ENCODE measurements at places on chromosomes 1 and 21.

DNA sequence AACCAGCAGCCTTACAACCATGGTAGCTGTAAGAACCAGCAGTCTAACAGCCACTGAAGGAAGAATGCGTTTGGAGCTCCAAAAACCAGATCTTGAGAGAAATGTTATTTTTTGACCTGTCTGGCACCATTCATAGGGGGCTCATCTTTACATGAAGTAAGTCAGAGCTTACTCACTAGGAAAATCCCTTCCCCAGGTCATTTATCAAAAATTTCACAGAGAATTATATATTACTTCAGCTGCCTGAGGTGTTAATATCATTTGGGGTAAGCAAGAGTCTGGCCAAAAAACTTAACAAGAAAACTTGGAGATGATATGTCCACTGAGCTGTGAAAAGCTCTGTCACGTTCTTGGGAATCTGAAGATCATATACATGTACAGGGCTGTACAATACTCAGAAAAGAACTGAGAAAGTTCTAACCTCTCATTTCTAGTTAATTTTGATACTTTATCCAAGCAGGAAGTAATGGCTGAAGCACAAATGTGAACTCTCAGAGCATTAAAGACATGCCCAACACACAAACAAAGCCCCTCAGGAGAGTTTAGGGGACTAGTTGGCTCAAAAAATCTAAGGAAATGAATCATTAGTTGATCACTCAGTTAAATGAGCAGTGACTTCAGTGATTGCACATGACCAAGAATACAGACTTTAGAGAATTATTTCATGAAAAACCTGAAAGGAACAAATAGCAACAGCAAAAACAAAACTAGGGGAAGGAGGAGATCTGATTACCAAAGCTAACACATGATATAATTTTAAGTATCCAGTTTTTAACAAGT lies 681.1 kb downstream of the LTN1 start:
- DNase-seq = no peak

- peak; percentile 25 for DNase-seq
Measured at GRCh38 chr21:32653326-32653901, 41.2 kb upstream of the CFAP298 start.

DNA sequence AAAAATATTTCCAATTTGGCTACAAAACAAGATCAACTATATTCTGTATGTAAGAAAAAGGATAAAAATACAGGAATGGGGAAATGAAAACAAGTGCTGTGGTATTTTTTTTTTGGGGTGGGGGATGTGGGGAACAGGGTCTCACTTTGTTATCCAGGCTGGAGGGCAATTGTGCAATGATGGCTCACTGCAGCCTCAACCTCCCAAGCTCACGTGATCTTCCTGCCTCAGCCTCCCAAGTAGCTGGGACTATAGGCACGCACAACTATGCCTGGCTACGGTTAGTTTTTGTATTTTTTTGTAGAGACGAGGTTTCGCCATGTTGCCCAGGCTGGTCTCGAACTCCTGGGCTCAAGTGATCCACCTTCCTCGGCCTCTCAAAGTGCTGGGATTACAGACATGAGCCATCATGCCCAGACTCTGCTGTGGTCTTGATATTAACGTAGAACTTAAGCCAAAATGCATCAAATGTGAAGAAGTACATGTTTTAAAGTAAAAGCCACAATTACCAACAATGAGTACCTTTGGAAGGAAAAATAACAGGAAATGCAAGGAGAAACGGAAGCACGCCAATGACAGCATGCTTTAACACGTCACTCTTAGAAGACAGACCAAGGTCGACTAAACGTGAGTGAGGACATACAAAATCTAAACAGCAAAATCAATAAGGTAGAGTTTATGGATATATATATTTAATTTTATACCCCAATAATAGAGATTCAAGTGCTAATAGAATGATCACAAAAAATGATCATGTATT lies 8.8 kb upstream of the ABCB10 start:
- no peak for DNase-seq

GRCh38 chr1:26119892-26120608 lies 8.4 kb downstream of the PDIK1L start:
- DNase-seq = no peak

GRCh38 chr1:176164014-176164678 lies 42.9 kb downstream of the COP1 start:
- DNase-seq = no peak

DNA sequence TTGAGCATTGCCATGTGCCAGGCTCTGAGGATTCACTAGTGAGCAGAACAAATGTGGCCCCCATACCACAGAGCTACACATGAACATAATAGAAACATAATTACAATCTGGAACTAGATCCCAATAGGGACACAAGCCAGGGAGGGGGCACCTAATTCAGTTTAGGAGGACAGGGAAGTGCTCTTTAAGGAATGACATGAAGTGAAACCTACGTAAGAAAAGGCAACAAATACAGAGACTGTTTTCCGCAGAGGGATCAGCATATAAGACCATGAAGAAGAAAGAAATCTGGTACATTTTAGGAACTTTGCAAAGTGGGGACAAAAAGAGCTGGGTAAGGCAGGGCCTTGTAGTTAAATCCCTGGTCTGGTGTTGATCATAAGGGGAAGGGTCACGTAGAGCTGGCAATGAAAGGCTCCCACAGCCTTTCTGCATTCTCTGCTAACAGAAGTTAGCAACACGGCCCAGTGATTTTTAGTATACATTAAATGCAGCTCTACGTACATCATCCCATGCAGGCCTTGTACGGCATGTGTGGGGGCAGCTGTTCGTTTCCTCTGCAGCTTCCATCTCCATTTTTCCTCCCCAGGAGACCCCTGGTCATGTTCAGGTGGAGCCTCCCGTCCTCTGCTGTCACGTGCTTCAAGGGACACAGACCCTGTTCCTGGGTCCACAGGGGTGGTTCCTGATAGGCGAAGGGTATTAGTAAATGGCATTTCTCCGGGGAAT lies 26.8 kb upstream of the SLC30A1 start:
- DNase-seq = no peak

GRCh38 chr21:34822942-34823341 lies 154.1 kb downstream of the CLIC6 start:
- DNase-seq = no peak

- DNase-seq = no peak
Measured at GRCh38 chr1:214952648-214953047, 129.9 kb upstream of the KCNK2 start.

DNA sequence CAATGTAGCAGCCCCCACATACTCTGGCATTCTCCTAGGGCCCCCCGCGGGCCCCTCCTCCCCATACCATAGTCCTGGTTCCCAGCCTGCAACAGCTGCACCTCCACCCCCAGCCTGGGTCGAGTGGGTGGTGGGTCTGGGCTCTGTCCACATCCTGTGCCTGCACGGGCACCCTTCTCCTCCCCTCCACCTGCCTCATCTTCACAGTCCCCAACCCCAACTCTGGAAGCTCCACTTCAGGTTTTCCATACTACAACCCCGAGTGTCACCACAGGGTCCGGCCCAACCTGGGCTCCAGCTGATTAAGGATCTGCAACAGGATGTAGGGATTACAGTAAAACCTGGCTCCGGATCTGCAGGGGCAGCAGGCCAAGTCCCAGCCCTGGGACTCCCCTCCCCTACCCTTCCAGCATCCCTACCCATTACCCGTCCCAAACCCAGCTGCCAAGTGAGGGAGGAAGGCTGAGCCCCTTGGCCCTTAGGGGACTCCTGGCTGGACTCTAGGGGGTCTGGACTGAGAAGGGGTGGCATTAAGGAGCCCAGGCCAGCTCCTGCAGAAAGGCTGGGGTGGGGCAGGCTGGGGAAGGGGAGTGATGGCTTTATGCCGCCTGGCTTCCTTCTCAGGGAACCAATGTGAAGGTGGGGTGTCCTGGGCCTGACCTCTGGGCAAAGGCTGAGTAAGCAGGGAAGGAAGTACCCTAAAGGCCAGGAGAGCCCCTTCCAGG lies 116.8 kb downstream of the CASZ1 start:
- no peak for DNase-seq

DNA sequence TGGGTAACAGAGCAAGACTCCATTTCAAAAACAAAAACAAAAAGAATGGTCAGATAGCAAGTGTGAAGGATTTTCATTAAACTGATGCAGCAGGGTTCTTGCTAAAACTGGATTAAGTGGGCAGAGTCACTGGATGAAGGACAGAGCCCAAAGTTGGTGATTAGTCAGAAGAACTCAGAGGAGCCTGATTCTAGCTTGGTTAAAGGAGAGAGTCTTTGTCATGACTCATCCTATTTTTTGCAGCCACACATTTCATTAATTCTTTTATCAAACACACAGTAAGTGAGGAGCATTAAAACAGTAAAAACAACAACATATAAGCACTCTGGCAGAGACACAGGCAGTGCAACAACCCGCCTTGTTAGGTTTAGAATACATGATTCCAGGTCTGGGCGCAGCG lies 56.0 kb upstream of the EDARADD start:
- DNase-seq = no peak

- DNase-seq = no peak
Measured at GRCh38 chr1:229671310-229671709, 45.3 kb downstream of the URB2 start.

GRCh38 chr1:66585002-66585401 lies 51.0 kb downstream of the SGIP1 start:
- DNase-seq = no peak

- no peak for DNase-seq
Measured at GRCh38 chr1:150176593-150176992, 26.9 kb downstream of the PLEKHO1 start.

GRCh38 chr1:182003025-182003725 lies 58.3 kb downstream of the ZNF648 start:
- DNase-seq = no peak

DNA sequence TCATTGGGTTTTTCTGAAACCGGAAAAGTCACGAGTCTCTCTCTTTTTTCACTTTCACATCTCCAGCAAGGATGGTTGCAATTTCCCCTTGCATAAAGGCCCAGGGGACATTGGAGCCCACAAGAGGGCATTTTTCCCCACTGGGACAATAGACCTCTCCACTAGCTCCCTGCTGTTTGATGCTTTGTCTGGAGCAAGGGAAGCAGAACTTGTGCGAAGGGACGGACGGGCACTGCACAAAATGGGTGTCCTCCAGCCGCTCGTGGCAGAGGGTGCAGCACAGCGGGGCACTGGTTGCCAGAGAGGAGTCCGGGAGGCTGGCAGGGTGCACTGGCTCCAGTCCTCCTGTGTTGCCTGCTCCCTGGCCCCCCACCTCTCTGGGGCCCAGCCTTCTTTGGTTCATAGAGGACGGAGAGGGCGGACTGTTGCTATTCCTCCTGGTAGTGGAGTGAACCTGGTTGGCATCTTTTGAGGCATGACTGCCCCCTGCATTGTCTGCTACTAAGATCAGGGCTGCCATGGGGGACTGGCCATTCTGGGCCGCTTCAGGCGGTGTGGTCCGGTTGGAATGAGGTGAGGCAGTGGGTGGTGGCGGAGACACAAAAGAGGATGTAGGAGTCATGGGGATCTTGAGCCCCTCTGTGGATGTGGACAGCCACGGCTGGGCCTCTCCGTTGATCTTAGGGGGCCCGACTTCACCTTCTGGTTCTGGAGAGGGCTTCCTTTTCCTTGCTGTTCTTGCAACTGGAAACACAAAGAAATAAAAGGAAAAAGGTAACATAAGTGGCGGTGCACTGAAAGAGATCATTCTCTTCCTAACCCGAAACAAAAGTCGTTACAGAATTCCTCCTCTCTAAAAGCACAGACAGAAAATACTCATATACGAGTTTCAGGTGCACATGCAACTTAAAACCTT lies 2.6 kb downstream of the IRF2BP2 start:
- DNase-seq = no peak

GRCh38 chr1:90723590-90724108 lies 6.5 kb upstream of the BARHL2 start:
- no peak for DNase-seq

DNA sequence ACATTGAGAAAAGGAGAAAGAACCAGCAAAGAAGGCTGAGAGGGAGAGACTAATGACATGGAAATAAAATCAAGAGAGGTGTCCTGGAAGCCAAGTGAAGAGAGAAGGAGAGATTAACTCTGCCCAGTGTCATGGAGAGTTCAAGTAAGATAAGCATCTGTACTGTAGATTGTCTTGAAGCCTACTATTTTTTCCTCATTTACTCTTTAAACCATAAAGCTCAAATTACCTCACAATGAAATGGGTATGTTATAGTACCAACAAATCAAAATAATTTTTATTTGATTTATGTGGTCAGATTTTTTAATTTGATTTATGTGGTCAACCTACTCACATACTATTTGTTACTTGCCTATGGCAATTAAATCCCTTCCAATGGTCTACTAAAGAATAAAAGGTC lies 5.2 kb upstream of the PALMD start:
- no peak for DNase-seq

GRCh38 chr1:43821471-43821870 lies 112.1 kb upstream of the ARTN start:
- no peak for DNase-seq

DNA sequence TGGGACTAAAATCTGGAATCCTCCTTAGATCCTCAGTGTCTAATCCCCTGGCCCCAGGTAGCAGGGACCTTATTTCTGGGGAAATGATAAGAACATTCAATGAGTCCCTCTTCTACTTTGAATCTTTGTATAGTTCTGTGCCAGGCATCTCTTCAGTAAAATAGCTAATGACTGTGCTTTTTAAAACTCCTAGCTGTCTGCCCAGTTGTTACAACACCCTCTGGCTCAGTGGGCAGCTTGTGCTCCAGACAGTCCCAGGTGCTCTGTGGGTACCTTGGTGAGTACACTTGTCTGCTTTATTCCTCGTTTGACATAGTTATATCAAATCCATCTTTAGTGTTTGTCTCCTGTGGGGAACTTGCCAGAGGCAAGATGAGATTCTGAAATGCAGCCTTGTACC lies 18.0 kb downstream of the TGFB2 start:
- DNase-seq = no peak

DNA sequence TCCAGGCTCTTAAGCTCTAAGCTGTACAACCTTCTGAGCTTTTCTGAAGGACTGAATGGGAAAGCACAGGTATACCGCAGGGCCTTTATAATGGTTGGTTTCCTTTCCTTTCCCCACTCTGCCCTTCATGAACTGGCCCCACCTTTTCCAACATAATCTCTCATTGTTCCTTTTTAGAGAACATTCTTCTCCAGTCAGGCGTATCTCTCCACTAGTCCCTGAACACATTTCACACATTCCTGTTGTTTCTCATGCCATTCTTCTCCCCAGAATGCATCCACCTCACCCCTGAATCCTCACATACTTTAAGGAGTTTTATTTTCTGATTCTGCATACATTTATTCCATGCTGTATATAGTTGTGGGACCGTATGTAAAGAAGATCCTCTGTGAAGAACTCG lies 41.3 kb downstream of the PGM1 start:
- no peak for DNase-seq

GRCh38 chr1:179230251-179230650 lies 774 bp upstream of the ABL2 start:
- DNase-seq = peak; percentile 7

DNA sequence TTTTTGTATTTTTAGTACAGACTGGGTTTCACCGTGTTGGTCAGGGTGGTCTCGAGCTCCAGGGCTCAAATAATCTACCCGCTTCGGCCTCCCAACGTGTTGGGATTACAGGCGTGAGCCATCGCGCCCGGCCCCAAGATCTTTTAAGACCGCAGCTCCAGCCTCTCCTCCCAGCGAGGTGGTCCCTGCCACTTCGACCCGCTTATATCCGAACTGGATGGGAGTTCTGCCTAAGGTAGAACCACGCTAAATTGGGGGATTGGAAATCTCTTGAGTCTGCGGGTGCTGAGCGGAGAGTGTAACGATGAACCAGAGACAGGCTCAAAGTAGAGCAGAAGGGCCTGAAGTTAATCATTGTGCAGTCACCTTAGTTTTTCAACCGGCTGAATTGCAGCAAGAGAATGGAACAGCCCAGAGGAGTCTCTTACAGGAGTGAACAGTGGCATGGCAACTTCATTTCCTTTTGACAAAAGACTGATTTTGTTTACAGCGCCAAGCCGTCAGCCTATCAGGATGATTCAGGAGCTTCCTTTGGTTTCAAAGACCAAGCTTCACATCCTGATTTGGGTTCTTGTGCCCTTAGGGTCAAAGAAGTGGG lies 726 bp upstream of the CYB5R1 start:
- DNase-seq = peak; percentile 35

Measured in CD4-positive, alpha-beta T cell treated with Interleukin-2 at 100 ng/mL for 4 hours (primary cell).